ENCODE measurements at places on chromosomes 2 and 18.

DNA sequence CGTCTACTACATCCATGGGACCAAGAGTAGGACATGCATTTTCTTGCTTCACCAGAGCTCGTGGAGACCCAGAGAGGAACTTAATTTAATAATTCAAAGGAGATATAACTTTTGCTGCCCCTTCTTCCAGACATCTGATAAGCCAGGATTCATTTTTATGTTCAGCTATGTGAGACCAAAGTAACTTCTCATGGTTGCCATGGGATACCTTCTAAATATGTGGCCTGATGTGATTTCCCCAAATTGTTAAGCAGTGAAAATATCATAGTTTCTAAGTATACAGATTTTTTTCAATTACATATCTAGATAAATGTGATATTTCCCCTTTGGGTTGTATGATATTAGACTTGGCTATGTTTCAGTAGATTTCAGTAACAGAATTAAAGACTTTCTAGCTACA is 185.5 kb upstream of the FN1 start:
- no peak for DNase-seq

GRCh38 chr18:9874728-9875127 is 11.0 kb upstream of the TXNDC2 start:
- DNase-seq = no peak

GRCh38 chr18:26931659-26932058 is 66.2 kb upstream of the AQP4 start:
- no peak for DNase-seq

DNA sequence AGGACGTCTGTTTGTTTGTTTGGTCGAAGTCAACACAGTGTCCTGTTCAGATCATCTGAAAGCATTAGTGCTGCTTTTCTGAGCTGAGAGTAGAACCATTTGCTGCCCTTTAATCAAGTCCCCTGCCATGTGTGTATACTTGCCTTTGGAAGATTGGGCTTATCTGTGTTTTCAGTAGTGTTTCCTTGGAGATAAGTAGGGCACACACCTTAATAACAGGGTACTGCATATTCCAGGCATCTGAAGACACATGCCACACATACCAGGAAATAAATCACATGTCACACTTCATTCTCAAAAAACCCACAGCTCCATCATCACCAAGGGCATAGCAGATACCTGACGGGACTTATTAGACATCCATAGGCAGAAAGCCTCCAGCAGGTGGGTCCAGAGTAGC is 157.4 kb downstream of the SOX11 start:
- peak; percentile 74 for DNase-seq

GRCh38 chr2:151668737-151669136 is 65.5 kb downstream of the NEB start:
- DNase-seq = peak; percentile 28

DNA sequence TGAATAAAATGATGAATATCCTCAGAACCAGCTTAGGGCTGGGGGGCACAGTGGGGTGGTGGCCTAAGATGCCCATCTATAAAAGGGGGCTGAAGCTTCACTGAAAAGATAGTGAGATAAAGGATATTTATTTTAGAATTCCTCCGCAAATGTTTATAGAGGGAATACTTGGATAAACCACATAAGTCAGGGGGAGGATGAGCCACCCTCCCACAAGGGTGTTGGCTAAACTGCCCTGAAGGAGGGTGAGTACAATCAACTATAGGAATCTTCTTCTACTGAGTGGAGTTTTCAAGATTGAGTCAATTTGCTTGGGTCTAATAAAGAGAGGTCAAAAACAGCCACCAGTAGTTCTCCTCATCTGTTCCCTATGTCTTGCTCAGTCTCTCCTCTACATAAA is 114.5 kb upstream of the TANK start:
- no peak for DNase-seq

GRCh38 chr2:118224895-118225311 is 136.6 kb downstream of the INSIG2 start:
- DNase-seq = peak; percentile 93

- DNase-seq = no peak
Measured at GRCh38 chr2:69576880-69577279, 66.7 kb downstream of the AAK1 start.

DNA sequence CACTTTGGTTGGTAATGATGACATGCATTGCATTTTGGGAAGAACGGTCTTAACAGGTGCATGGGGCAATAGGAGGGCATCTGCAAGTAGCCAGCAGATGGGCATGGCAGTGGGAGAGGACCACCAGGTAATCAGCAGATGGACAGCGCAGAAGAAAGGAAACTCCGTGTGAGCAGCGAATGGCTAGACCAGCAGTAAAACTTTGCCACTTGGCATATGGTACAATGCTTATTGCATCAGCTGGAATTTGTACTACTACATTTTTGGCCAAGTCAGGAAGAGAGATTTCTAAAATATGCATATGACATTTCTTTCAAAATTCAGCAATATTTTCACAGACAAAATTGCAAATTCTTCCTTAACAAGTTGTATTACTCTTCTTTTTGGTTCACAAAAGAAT is 768.5 kb downstream of the LRP1B start:
- DNase-seq = no peak

DNA sequence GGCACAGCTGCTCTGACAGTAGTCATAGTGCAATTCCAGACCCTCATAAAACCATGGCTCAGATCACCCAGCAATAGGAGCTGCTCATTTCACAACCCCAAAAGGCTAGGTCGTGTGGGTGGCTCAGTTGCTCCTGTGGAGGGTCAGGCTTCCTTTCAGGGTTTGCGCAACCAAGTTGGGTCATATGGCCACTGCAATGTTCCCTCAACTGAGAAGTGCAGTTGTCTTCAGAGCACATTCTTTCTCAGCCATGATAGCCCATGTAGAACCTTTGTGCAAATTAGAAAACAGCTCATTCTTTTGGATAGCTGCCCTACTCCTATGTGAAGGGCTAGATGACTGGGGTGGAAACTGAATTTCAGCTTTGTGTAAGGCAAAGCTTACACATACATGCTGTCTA is 3.2 kb downstream of the SERPINB13 start:
- DNase-seq = no peak

GRCh38 chr18:64149916-64150438 is 1.1 kb upstream of the LINC00305 start:
- no peak for DNase-seq

DNA sequence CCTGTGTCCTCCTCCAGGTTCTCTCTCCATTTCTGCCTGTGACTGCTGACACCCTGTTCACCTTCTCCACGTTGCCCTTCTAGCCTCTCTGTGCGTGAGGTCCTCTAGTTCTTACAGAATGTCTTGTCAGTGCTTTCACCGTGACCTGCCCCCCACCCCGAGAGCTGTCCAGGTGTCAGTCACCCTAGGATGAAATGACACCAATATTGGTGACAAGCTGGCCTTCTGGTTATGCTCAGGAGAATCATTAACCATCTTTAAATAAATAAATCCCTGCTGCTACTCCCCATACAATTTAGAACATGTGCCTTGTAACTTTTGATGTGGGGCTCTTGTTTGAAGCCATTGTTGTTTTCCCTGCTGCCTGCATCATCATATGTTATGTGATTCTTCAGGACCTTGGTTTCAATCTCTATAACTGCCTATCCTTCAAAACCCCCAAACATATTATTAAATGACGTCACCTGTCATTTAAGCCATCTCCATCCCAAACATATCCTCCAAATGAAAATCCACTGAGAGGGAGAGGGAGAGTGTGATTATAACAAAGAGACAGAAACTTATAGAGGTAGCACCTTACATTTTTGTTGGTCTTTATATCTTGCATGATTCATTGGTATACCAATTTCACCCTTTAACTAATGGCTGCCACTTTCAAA is 496.3 kb downstream of the PARD3B start:
- no peak for DNase-seq

DNA sequence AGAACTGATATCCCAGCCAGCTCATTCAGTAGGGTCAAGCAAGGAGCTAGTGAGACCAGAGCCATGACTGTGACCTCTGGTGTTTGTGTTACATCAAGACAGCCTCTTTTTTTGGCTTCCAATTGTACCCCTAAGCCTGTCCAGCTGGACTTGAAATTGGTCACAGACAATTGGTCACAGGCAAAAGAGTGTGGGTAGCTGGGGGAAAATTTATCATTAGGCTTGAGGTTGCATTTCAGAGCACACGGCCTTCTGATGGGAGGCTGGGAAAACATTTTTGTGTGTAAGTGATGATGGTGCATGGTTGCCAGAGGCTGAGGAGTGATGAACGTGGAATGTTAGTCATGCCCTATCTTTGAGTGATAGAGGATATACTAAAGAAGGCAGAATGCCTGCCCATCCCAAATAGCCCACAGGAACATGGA is 285.1 kb upstream of the SLC14A2 start:
- no peak for DNase-seq

GRCh38 chr2:190023860-190024259 is 38.7 kb downstream of the MSTN start:
- DNase-seq = peak; percentile 69

- no peak for DNase-seq
Measured at GRCh38 chr2:118705032-118705431, 142.4 kb downstream of the EN1 start.

GRCh38 chr18:31574359-31574758 is 17.3 kb upstream of the TTR start:
- no peak for DNase-seq

- no peak for DNase-seq
Measured at GRCh38 chr2:48624696-48625095, 7.0 kb downstream of the GTF2A1L start.

DNA sequence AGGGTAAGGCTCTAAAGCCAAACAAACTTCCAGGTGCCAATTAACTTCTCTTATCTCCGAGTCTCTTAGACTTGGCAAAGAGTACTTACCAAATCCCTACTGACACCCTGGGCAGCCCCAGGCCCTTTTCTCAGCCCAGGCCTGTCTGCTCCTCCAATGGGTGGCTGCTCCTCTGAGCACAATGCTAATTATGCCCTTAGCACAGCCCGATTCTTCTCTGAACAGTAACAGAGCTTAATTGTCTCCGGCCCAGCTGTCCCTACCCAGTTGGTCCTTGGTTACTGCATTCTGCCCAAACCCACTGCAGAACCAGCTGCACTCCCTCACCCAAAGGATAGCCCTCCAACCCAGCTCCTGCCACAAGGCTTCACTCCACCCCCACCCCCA is 110.3 kb downstream of the SMAD7 start:
- no peak for DNase-seq
